ENCODE measurements at places on chromosomes 7 and 10.

DNA sequence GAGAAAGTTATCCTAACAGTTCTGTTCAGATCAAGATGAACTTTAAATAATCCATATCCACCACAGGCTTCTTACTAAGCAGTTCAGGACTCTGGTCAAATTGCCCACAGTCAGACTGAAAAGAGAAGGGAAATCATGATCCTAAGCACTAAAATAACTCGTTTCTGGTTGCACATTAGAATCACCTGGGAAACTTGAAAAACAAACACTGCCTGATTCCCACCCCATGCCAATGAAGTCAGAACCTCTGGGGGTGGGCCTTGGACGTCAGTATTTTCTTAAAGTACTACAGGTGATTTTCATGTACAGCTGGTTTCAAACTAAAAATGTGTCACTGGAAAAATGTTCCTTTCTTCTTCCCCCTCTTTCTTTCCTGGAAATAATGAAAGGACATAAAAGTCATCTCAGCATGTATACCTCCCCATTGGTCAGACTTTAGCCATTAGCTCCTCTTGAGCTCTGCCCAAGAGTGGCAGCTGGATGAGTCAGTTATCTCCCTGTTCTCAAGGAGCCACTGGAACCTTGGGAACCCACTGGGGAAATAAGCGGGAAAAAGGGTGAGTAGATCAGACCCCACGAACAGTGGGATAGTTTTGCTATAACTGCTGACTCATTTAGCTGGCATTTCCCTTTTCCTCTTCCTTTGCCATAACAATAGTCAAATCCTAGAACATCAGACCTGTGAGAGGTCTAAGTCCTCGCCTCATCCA, 75.3 kb upstream of the IL6 start:
- DNase-seq: no peak

GRCh38 chr10:59708816-59709394, 745 bp downstream of the SLC16A9 start:
- peak; percentile 84 for DNase-seq

- no peak for DNase-seq
Observed at GRCh38 chr10:1142596-1142995, 86.4 kb downstream of the WDR37 start.

DNA sequence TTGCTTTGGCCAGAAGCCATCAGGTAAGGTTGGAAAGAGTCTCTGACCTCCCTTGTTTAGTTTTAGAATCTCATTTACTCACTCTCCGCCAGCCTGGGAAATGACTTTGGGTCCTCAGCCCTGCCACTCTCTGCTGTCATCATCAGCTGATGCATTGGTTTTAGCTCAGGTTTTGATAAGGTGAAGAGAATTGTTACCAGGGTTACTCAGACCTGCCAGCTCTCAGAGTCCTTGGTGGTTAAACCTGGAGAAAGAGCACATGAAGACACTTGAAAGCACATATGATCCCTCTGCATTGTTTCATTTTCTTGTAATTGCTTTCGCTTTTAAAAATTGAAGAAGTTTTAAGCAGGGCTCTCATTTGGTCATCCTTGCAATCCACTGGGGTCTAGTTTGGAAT, 4.0 kb upstream of the CROT start:
- DNase-seq: no peak

GRCh38 chr10:47402641-47403301, 18.7 kb upstream of the ZNF488 start:
- DNase-seq: peak; percentile 82

DNA sequence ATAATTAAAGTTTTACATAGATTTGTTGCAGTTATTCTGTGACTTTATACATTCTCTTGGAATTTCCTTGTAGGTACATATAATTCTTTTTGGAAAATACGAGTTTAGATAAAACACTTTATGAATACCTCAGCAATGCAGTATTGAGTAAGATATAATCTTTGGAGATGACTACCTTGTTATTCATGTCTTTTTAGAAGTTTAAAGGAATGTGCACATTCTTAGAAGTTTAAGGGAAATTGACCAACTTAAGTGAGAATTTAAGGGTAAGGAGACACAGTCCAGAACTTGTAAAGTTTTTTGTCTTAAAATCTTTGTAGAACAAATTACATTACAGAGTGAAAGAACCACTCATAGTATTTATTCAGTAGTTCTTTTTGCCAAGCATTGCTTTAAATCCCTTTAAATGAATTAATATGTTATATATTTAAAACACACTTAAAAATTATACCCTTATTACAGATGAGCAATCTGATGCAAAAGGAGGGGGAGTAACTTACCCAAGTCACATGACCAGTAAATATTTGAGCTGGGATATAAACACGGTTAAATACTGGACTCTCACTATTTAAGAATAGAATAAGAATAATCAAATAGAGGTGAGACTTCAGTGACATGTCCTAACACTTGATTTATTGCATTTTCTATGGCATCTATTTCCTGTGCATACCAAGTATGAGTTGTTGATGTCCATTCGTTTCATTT, 139.5 kb upstream of the FERD3L start:
- DNase-seq: no peak

GRCh38 chr10:98404571-98405359, 10.2 kb downstream of the PYROXD2 start:
- no peak for DNase-seq

DNA sequence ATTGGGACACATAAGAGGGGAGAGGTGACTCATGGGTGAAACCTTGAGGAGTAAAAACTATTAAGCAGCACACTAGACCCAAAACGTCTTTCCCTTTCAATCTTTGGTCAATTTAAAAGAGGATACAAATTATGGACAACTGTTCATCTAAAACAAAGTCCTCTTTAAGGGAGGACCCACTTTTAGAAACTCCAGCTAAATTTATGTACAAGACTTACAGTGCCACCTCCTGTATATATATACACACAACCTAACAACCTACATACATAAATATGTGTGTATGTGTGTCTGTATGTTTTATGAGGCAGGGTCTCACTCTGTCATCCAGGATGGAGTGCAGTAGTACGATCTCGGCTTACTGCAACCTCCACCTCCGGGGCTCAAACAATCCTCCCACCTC, 18.1 kb upstream of the ZC3HAV1 start:
- DNase-seq: no peak

GRCh38 chr10:13337827-13338196, 10.3 kb downstream of the SEPHS1 start:
- no peak for DNase-seq

GRCh38 chr10:33114451-33114952, 156.5 kb upstream of the ITGB1 start:
- no peak for DNase-seq

GRCh38 chr10:3783316-3783681, 1.7 kb downstream of the KLF6 start:
- peak; percentile 79 for DNase-seq

DNA sequence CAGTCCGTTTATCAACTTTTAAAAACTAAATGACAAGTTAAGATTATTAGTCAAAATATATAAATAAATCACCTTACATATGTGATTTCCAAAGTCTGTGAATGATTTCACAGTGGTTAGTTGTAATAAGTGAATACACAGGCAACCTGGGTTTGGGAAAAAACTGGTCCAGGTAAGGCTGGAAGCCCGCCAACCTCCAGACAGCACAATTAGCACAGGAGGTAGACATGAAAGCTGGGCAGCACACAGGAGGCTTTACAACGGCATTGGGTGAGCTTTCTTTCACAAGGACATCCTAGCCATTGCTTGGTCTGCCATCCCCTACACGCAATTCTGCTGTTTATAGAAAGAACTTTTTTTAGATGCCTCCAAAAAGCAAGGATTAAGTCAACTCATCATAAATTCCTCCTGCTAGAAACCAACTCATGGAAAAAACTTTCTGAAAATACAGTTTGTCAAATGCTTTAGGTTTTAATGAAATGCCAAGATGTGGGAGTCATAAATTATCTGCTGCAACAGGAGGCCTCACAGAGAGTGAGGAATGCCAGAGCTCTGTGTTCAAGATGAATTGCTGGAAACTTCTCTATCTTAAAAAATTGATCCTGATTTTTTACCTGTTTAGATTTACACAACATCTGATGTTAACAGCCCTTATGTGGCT, 346.8 kb upstream of the NFE2L3 start:
- no peak for DNase-seq

DNA sequence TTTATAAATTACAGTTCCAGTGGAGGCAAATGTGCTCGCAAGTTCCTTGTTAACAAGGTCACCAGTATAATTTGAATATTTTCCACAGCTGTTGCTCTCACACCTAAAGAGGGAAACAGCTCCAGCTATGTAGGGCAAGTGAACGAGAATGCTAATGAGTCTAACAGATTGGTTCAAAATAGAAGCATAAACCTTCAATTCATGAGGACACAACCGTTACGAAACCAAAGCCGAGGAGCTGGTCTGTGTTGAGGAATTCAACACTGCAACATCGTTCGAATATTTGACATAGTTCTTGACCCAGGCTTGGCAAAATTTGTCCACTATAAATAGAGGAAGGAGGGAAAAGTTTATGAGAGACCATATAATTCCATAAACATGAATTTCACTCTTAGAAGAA, 161.3 kb downstream of the KLF6 start:
- DNase-seq: no peak

Data from retina (tissue), 1 donor.